ENCODE measurements at places on chromosomes 12 and 14.

DNA sequence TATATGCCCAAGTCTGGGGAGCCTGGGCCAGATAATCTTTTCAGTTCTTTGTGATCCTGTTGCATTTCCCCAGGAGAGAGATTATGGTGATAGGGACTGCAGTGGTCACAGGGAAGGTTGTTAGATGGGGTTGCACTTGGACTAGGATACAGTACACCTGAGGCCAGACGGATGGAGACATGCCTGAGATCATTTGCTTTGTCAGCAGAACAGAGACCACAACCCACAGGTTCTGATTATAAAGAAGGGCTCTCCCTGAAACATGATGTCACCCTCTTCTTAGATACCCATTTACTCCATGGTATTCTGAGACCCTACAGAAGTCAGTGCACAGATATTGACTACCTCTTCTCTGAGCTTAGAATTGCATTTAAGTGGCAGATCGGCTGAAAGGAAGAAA is 200.9 kb upstream of the IGF1 start:
- no peak for DNase-seq

DNA sequence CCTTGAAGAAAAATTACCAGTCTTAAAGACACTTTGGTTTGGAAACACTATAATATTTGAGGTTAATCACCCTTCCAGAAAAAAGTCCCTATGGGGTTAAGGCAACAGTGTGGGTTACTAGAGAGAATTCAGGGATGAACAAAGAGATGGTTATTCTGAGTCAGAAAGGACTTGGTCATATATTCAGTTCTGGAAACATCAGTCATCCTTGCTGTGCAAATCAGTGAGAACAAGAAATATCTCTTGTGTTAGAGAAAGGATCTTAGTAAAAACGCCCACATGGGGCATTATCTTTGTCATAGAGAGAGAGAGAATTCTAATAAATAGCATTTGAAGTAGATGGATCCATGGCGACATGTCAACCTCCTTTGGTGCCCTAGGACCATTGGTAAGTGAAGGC is 59.4 kb upstream of the E2F7 start:
- no peak for DNase-seq

- DNase-seq, result no peak
Measured at GRCh38 chr14:54094765-54095164, 138.1 kb upstream of the BMP4 start.

GRCh38 chr12:89939522-89940215 is 231.0 kb upstream of the ATP2B1 start:
- DNase-seq, result no peak

GRCh38 chr12:50546441-50547318 is 41.9 kb downstream of the DIP2B start:
- DNase-seq, result no peak

GRCh38 chr14:88327497-88327896 is 4.4 kb upstream of the KCNK10 start:
- no peak for DNase-seq

- DNase-seq, result no peak
Measured at GRCh38 chr12:73629893-73630831, 907.5 kb upstream of the ATXN7L3B start.

DNA sequence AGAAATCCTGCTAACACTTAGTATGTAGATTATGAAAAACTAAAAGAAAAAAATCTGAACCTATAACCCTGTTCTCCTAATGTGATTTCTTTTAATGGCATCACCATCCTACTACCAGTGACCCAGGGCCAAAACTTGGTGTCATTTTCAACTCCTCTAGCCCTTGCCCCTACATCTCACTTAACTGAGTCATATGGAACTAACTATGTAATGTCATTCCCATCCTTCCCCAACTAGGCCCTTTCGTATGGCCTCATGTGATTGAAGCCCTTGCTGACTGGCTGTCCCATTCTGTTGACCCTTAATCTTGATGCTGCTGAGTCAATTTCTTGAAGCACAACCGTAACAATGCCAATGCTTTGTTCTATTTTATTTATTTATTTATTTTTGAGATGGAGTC is 7.6 kb downstream of the DMAC2L start:
- DNase-seq, result no peak

GRCh38 chr14:105117710-105118385 is 50.7 kb downstream of the JAG2 start:
- no peak for DNase-seq

DNA sequence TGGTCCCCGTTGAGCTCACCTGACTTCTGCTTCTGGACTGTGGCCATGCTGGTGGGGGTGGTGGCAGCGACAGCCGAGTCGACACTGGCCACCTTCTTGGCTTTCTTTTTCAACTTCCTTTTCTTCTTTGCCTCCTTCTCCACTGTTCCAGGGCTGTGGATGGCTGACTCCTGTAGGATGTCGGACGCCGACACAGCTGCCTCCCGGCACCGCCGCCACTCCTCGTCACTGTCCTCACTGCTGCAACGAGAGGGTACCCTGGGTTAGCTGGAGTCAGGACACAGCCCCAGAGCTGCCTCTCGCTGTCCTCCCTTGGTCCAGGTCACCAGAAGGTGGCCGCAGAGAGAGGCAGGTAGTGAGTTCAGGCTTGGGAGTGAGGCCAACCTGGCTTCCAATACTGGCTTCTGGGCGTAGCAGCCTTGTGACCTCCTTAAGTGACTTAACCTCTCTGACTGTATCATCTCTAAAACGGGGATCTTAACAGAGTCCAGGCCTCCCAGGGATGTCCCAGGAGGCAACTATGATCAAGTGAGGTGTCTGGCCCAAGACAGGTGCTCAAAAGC is 12.0 kb downstream of the C12orf43 start:
- no peak for DNase-seq

DNA sequence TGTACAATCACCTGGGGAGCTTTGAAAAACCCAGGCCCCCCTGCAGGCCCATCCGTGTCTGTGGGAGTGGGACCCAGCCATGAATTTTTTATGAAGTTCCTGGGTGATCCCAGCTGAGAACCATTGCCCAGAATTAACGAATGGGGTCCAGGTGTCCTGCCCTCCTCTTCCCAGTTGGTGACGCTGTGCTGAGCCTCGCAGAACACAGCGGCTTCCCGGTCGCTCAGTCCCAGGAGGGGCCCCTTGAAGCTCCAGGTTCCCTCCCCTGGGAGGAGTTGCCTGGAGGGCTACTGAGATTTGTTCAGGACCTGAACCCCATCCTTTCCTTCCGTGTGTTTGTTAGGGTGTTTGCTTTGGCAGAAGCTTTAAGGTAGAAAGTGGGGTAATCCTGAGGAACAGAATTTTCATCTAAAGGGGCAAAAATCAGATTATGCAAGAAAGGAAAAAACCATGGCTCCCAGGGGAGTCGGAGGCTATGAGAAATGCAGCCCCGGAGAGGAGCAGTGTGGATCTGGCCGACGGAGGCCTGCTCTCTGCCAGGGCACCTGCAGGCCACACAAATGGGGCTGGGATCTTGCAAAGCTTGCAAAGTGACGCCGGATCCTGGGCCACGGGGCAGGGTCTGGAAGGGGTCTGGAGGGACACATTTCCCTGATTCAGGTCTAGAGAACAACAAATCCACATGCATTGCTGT is 164.7 kb upstream of the PRMT8 start:
- DNase-seq, result no peak

GRCh38 chr14:93068711-93069110 is 47.0 kb downstream of the ITPK1 start:
- peak; percentile 57 for DNase-seq

DNA sequence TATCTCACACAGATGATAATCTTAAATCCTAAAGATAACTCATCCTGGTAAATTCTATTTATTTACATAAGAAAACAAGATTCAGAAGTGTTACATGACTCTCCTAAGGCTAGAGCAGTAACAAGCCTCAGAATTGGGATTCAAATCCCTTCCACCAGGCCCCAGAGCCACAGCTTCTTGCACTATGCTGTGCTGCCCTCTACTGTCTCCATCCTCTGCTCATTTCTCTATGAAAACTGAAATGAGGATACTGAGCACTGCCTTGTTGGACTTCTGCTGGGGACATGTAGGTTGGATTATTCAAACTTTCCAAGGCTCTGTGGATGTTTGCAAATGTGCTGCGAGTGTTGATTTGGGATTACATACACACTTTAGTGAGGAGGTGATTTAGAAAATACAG is 23.5 kb upstream of the C12orf50 start:
- DNase-seq, result peak; percentile 45

- DNase-seq, result no peak
Measured at GRCh38 chr12:104769144-104769561, 188.9 kb downstream of the SLC41A2 start.

DNA sequence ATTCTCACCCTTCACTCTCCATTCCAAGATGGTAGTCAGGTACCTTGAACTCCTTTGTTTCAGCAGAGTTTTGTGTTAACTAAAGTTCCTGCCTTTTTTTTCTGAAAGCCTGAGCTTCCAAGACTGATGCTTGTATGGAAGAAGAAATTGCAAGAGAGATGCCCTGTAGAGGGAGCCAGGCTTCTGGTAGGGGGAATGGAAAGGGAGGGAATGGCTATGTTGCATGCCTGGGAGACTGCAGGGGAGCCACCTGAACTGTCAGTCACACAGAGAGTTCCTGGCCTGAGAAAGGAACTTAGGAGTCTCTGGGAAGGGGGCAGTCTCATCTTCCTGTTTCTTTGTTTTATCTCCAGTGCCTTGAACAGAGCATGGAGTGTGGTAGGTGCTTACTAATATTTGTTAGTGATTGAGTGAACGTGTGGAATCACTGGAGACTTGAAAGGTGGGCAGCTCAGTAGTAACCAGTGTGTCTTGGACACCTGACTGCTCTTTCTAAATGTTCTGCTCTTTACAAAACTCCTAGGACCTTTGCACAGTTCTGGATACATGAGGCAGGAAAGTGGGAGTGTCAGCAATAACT is 132.2 kb downstream of the ANO4 start:
- DNase-seq, result peak; percentile 5

GRCh38 chr14:100623961-100624360 is 36.7 kb upstream of the BEGAIN start:
- no peak for DNase-seq

- peak; percentile 96 for DNase-seq
Measured at GRCh38 chr12:32115404-32116104, 8.9 kb downstream of the BICD1 start.

- DNase-seq, result no peak
Measured at GRCh38 chr14:78509516-78509915, 339.3 kb downstream of the NRXN3 start.

DNA sequence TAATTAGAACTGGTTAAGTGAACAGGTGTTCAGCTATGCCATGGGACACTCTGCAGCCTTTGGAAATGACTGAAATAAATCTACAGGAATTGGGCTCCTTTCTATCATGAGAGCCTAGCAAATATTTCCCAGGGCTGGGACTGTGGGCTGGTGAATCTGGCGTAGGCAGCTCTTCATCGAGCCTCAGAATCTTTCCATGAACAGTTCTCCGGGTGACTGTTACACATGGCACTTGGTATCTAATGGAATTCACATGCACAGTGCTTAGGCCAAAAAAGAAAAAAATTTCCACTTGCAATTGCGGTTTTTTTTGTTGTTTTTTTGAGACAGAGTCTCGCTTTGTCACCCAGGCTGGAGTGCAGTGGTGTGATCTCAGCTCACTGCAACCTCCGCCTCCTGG is 32.1 kb downstream of the PRKAB1 start:
- no peak for DNase-seq

- no peak for DNase-seq
Measured at GRCh38 chr12:9851927-9852326, 17.2 kb downstream of the CLEC2B start.

- no peak for DNase-seq
Measured at GRCh38 chr14:81772381-81772780, 238.7 kb upstream of the SEL1L start.

GRCh38 chr12:22190969-22191368 is 143.5 kb downstream of the ST8SIA1 start:
- DNase-seq, result no peak

- DNase-seq, result no peak
Measured at GRCh38 chr12:81229759-81230158, 151.9 kb downstream of the ACSS3 start.

- peak; percentile 91 for DNase-seq
Measured at GRCh38 chr12:89451841-89452251, 72.8 kb downstream of the GALNT4 start.

GRCh38 chr12:102314821-102315220 is 117.2 kb upstream of the PMCH start:
- no peak for DNase-seq

- DNase-seq, result peak; percentile 84
Measured at GRCh38 chr12:57456145-57456700, 1.1 kb downstream of the INHBE start.

DNA sequence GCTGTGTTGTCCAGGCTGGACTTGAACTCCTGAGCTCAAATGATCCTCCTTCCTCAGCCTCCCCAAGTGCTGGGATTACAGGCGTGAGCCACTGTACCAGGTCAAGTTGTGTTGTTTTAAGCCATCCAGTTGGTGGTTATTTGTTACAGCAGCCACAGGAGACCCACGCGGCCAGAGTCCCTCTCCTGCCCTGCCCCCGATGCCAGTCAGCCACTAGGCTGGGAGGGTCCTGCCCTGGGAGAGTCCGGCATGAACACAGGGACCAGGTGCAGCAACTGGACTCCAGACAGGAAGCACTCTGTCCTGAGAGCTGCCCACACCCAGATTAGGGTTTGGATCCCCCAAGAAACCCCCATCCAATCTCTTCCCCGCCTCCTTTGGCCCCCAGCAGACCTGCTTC is 44.1 kb upstream of the FZD10 start:
- DNase-seq, result no peak

DNA sequence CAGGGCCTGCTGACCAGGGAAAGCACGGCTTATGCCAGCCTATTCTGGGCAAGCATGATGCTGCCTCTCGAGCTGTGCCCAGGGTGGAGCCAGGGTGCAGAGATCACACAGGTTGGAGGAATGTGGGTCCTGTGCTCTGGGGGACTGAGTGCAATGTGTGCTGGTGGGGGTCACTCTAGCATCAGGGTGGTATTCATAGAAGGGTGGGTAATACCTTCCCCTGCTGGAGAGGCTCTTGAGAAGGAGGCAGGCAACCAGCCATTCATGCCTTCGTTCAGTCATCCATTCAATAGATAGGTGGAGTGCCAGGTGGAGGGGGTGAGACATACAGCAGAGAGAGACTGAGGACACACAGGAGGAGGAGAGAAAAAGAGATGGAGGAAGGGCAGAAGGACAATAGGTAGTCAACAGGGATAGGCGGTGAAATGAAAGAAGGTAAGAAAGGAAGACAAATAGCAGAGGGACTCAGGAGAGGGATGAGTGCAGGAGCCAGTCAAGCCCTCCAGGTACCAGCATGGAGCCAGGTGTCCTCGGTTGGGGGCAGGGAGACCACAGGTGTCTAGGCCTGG is 5.2 kb upstream of the ZNF385A start:
- DNase-seq, result no peak

- no peak for DNase-seq
Measured at GRCh38 chr14:59829469-59830337, 40.9 kb downstream of the RTN1 start.

DNA sequence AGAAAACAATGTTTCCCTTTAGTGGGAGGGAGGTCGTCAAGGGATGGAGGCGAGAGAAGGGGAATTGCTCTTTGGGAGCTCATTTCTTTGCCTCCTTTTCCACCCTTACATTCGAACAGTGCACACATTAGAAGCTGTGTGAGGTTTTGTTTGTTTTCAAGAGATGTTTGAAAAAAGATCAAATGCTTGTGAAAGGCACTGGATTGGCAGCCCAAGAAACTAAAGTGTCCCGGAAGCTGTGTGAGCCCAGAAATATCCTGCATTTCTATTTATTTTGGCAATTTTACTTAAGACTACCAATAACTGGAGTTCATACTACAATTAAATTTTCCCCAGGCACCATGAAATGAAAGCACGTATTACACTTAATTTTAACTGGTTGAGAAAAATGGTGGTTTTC is 67.0 kb downstream of the IGF1 start:
- DNase-seq, result no peak

- peak; percentile 50 for DNase-seq
Measured at GRCh38 chr12:94545935-94546771, 86.5 kb upstream of the CEP83 start.

GRCh38 chr14:50658203-50658602 is 9.9 kb downstream of the SAV1 start:
- no peak for DNase-seq

Data from cerebellar cortex (tissue), 1 donor.